Erythroblast (primary cell): ENCODE measurements at places on chromosomes 5 and 9.
A peak's percentile ranks its signal among the peaks of the same experiment; 100 is the strongest.

DNA sequence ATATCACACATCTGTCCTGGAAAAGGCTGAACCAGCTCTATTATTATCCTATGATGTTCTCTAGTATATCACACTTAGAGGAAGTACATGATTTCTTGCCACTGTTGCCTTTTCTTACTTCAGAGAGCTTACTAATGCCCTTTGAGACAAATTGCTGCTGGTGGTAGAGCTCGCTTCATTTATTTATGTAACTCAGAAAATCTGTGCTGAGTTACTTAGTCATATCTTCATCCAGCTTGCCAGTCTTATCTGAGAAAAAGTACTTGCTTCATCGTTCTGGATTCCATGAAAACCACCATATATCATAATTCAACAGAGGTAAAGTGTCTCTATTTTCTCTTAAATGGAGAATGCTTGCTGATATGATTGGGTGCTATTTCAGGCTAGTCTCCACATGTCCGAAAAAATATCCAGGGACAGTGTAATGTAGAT is 26.6 kb downstream of the PTPDC1 start:
- DNase-seq: no peak

DNA sequence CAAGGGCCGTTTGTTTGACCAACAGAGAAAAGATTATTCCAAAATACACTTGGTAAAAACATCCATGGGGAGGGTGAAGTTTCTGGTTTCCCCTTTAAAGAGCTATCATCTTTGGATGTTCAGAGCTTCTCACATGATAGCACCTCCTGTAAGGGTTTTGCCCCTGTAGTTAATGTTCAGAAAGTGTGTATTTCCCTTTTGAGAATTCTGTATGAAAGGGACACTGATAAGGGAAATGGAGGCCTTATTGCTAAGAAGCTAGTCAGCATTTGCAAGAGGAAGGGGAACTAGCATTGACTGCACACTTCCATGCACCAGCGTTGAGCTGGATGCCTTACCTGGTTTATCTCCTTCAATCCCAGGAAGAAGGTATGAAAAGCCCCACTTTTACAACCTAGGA is 31.5 kb upstream of the C5orf58 start:
- DNase-seq: no peak

- DNase-seq: no peak
Measured at GRCh38 chr5:1765141-1765879, 34.3 kb downstream of the MRPL36 start.

DNA sequence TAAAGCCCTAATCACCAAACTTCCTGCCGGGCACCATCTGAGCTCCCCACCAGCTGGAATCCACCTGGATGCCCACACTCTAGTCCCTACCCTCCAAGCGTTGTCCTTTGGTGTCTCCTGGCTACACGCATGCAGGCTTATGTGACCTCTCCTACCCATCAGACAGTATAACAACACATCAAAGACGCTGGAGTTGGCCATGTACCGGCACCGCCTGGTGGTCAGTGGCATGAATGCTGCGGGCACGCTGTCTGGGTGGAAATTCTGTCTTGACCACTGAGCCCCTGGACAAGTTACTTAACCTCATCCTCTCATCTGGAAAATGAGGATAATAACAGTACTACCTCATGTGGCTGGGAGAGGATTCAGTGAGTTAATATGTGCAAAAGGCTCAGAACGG is 23.4 kb upstream of the CORO2A start:
- DNase-seq: peak; percentile 19

- DNase-seq: no peak
Measured at GRCh38 chr9:134944351-134944802, 26.7 kb upstream of the FCN1 start.

- no peak for DNase-seq
Measured at GRCh38 chr5:125654392-125654791, 768.8 kb upstream of the GRAMD2B start.

- no peak for DNase-seq
Measured at GRCh38 chr5:114726131-114726530, 364.3 kb downstream of the KCNN2 start.

GRCh38 chr9:34994900-34995669 is 5.5 kb downstream of the DNAJB5 start:
- no peak for DNase-seq

DNA sequence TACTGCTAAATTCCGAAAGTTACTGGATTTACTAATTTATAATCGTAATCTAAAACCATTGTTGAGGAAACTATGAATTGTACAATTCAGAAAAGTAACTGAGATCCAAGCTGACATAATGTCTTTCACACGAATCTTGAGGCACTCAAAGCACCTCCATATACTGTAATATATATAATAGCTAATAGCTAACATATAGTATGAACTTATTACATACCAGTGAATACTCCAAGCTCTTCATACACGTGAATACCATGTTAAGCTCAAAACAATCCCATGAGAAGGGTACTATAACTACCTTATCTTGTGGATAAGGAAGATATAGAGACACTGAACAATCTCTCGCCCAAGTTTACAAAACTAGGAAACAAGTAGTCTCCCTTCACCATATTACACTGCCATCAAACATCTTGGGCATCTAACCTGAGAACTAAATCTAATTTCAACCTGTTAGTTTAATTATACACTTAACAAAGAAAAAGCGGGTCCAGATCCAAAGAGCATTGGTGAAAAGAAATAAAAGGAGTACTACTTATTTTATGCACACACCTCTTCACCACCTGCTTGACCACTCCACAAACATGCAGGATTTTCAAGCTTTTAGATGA is 1.0 kb downstream of the NUDCD2 start:
- peak; percentile 66 for DNase-seq

- DNase-seq: no peak
Measured at GRCh38 chr5:118558871-118559270, 429.5 kb downstream of the DTWD2 start.

GRCh38 chr5:142830241-142831008 is 60.2 kb downstream of the ARHGAP26 start:
- no peak for DNase-seq
